ENCODE measurements at places on chromosomes 1 and 21.
A peak's percentile ranks its signal among the peaks of the same experiment; 100 is the strongest.

DNA sequence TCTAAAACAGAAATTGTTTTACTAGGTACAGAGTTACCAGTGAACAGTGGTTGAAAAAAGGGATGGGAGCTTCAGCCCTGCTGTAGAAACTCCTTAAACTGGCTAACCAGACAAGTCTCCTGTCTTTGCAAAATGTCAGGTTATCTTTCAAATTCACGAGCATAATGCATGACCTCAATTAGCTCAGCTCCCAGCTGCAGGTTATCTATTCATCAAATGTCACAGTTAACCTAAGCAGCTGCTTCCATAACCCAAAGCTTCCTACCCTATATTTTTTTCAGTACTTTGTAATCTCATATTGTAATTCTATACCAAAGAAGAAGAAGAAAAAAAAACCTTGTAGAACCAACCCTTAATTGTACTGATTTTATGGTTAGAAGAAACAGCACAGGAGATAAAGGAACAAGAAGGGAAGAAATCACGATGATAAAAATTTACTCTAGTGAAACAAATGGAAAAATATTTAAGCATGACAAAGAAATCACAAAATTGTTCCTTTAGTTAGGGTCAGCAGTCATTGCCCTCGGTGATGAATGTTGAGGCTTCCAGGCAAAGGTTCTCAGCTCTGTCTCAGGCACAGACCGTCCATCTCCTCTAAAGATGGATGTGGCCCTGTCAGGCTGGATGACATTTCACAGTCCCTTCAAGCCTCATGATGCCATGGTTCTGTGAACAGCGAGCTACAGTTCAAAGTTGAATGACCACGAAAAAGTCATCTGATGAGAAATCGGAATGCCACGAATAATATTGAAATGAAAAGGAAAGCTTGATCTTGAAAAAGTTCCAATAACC is 95.9 kb downstream of the PLD5 start:
- DNase-seq = no peak

DNA sequence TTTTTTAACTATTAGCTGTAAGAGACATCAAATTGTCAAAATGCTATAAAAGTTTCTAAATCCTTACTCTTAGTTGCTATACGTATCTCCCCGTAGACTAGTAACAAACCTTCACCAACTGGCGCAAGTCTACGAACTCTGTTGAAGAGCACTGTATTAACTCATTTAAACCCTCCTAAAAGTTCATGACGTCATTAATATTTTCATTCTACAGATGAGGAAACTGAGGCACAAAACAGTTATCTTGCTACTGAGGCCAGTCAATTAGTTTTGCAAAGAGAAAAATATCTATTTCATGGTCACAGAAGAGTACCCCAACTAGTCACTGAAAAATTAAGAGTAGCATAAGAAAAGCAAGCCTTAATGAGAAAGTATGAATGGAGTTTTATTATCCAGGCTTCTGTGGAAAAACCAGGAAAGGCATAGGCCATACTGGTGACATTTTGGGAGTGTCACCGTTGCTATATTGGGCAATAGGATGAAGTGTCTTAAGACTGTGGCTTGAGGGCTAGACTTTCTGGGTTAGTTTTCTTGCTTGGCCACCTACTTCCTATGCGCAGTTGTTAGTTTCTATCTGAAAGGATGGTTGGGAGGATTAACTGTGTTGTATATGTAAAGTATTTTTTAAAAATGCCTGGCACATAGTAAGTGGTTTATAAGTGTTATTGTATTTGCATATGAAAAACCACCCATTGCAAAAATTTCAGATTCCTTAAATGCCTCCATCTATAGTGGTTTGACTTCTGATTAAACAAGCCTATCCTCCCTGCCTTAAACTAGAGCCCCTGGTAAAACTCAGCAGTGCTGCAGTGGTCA is 52.4 kb upstream of the SYT14 start:
- no peak for DNase-seq

- DNase-seq = peak; percentile 43
These were observed 898 bp downstream of the MFSD2A start for GRCh38 chr1:39955547-39956539.

- no peak for DNase-seq
These were observed at the start of gene NHLH1 for GRCh38 chr1:160366731-160367515. TSS of gene NHLH1 (plus strand) at chr1:160367071. CDS start at chr1:160370732, 3,661 bp downstream.

- DNase-seq = no peak
These were observed 246.0 kb downstream of the TRABD2B start for GRCh38 chr1:47751193-47751592.

- peak; percentile 23 for DNase-seq
These were observed 71.2 kb downstream of the CASZ1 start for GRCh38 chr1:10724948-10725847.

- DNase-seq = no peak
These were observed 11.8 kb upstream of the C1orf141 start for GRCh38 chr1:67146539-67146938.

DNA sequence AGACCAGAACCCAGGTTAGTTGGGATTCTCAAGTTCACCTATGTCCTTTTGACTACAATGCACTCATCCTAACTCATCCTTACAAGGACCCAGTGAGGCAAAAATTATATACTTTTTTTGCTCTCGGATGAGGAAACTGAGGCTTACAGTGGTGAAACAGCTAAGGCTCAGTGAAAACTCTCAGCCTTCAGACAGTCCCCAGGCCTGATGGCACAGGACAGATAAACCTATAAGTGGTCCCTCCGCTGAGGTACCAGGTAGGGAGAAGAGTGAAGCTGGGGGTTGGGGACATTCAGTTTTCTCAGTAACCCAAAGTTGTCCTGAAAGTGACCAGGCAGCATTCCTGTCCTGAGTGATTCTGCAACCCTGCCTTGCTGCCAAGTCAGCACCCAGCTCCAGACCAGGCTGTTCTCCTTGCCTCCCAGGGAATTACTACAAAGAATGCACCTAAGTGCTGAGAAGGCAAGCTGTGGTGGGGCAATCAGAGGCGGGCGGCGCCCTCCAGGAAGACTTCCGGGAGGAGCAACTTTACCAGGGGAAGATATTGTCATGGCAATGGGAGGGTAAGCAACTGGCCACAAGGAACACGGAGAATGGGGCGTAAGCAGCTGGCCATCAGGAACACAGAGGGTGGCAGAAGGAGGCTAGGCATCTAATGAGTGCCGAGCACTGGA is 4.6 kb downstream of the TENT5B start:
- DNase-seq = no peak

DNA sequence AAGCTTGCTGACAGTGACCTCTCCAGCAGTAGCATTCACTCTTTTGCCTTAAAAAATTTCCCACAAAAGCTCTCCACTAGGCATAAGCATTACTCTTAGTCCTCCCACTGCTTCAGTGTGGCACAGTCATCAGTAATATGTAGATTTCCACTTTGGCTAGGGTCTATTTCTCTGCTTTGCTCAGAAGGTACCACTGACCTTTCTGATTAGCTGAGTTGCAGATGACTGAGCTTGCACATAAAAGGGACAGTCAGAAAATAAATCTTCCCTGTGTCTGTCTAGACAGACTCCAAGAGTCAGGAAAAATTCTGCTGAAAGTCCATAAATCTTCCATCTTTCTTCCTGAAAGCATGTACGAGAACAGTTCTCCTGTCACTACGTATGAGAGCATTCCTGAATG is 56.6 kb upstream of the APP start:
- DNase-seq = no peak

GRCh38 chr21:45404730-45405270 is at the start of gene COL18A1:
TSS of gene COL18A1 (plus strand) at chr21:45405165. CDS start at chr21:45405231, 66 bp downstream.
- no peak for DNase-seq

- DNase-seq = no peak
These were observed 140.8 kb downstream of the KAZN start for GRCh38 chr1:14739082-14739832.

DNA sequence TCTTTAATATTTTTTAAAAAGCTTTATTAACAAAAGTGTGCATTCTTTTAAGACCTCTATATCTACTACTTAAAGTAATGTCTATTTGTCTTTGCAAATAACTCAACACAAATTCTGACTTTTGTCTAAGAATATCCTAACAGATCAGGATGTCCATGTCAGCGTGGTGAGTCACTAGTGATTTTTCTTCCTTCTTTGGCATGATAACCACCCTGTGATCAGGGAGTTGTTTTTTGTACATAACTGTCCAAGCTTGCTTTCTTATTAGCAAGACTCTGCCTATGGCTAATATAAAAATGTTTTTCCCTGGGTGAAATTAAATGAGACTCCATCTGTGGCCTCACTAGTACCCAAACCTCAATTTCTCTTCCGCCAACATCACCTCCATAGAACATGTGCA is 688.9 kb upstream of the ADGRL2 start:
- no peak for DNase-seq

DNA sequence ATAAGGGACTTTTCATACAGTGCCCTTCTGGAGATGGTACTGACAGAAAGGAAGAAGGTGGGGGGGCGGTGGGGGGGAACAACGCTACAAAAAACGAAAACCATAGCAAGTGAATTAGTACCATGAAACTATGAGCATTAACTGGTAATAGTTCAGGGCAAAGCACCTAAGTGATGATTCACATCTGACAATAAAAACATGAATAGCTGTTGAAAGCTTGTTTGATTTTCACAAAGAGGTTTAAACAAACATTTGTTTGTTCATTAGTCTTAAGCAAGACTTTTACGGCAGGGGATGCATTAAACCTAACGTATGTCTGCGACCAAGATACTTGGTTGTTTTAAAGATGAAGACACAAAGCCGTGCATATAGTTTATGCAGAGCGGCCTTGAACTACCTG is 177.5 kb downstream of the LMO4 start:
- no peak for DNase-seq

DNA sequence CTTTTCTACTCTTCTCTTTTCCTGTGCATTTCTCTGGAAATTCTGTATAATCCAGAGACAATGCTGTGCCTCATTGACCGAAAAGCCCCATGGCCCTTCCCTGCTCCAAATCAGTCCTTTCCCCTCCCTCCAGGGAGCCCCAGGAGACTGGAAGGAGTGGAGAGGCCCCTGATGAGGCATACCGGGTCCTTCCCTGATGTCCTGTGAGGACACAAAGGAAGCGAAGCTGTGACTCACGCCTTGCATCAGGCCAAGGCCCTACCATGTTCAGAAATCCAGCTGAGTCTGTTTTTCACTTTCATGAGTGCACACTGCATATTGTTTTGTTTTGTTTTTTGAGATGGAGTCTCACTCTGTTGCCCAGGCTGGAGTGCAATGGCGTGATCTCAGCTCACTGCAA is 38.7 kb upstream of the BECN2 start:
- no peak for DNase-seq

GRCh38 chr1:26597629-26598039 is 68.1 kb downstream of the RPS6KA1 start:
- peak; percentile 18 for DNase-seq

DNA sequence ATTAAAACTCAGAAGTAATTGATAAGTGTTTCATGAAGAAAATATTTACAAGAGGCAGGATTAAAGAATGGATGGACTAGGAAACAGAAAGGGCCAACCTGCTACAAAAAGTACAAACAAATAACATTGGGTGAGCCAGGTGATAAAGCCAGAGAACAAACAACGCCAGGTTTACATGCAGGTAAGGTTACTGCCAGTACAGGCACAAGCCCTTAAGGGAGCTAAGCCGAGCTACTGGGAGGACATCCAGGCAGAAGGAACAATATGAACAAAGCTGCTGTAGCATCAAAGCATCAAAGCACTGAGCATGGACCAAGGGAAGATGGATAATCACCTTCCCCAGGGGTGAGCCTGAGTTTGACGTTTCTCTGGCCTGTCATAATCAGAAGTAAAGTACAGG is 380.7 kb downstream of the SEC16B start:
- no peak for DNase-seq

GRCh38 chr1:208778417-208778816 is 534.2 kb upstream of the PLXNA2 start:
- DNase-seq = no peak

DNA sequence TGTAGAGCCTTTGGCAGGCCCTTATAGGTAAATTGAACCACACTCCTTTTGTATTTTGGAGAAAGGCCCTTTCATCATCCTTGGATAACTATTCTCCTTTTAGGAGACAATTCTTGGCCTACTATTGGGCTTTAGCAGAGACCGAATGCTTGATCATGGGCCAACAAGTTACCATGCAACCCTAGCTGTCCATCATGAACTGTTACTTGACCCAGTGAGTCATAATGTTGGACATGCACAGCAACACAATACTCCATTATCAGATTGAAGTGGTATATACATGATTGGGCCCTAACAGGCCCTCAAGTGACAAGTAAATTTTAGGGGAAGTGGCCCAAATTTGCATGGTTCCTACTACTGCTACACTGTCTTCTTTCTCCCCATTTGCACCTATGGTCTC is 84.4 kb downstream of the CATSPERE start:
- no peak for DNase-seq

- no peak for DNase-seq
These were observed 68.1 kb upstream of the F3 start for GRCh38 chr1:94609619-94610018.

- DNase-seq = peak; percentile 31
These were observed 99.1 kb downstream of the ASTN1 start for GRCh38 chr1:177065430-177065829.

- peak; percentile 3 for DNase-seq
These were observed 356.4 kb upstream of the ST6GALNAC5 start for GRCh38 chr1:76510672-76511557.

DNA sequence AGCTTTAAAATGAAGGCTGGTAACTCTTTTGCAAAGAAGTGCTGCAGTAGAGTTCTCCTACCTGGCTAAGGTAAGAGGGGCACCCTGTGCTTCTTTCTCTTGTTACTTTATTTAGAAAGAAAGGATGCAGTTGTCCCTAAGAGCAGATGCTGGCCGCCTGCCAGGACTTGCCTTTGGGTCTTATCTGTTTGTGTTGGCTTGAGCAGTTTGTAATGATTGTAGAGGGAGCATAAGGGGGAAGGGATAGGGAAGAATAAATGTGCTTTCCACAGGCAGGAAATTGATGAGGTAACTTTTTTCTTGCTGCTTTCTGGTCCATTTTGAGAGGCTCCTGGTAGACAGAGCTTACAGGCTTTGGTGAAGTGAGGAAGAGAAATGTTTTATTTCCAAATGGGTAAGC is 229.6 kb downstream of the HHAT start:
- DNase-seq = no peak

DNA sequence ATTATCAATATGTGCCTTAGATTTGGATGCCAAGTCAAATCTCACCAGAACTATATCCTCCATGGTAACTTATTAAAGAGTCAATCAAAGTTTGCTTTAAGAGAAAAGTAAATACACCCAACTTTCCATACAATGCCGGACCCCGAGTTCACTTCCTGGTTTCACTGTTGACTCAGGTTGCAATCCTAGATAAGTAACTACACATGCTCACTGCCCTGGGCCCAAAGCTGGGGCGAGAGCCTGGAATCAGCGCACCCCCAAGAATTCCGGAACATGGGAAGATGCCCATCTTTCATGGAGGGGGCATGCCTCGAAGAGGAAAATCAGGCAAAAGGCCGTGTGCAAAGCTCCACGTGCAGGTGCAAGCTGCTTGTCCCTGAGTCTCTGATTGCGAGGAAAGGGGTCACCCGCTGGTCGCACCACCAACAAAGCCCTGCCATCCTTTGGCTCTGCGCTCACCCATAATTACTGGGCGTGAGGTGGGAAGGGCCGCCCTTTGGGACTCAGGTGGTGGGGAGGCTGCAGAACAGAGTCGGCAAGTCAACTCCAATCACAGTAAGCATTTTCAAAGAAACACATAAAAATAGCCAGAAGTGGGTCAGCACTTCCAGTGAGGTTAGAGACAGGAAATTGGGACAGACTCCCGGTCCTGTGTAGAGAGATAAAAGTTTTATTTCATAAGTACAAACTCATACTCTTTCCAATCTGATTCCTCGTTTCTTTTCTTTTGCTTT is 167.7 kb downstream of the TOMM20 start:
- no peak for DNase-seq
